GM13976 (cell line): ENCODE measurements at places on chromosomes 6 and 20.

DNA sequence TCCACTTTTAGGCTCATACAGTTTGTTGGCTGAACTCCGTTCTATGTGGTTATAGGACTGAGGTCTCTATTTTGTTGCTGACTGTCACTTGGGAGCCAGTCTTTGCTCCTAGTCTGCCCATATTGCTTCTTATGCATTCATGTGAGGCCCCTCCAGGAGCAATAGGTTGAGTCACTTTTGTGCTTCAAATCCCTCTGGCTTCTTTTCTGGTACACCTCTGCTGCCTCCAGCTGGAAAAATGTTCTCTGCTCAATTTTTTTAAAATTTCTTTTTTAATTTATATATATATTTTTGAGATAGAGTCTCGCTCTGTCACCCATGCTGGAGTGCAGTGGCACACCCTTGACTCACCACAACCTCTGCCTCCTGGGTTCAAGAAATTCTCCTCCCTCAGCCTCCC, 42.7 kb upstream of the NOX3 start:
- no peak for DNase-seq

DNA sequence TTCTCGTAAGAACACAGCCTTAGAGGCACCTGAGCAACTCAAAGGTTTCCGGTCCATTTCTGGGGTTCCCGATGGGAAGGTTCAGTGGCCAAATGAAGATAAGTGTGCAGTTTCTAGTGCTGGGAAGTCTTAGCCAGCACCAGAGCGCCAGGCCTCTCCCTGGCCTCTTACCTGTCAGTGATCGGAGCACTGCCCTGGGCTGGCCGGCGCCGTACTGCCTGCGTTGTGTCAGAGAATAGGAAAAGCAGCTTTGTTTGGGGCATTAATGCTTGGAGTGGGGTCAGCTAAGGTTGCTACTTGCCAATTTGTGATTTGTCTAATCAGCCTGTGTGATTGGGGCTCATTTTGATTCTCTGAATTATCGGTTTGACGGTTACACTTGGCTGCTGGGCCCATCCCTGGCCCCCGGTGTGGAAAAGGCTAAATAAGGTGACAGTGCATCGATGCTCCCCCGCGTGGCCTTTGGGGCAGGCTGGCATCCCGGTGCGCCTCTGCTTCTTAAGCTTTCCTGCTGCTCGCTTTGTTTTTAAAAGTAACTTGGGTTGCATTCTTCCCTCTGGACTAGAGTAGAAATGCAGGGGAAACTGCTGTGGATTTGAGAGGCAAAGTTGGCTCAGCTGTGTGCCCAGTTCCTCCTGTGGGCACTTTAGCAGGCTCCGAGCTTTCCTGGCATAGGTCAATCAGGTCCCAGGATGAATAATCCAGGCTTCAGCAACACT, 51.8 kb downstream of the TCP11 start:
- peak; percentile 15 for DNase-seq

- no peak for DNase-seq
Measured at GRCh38 chr20:49701241-49701790, 12.4 kb downstream of the B4GALT5 start.

DNA sequence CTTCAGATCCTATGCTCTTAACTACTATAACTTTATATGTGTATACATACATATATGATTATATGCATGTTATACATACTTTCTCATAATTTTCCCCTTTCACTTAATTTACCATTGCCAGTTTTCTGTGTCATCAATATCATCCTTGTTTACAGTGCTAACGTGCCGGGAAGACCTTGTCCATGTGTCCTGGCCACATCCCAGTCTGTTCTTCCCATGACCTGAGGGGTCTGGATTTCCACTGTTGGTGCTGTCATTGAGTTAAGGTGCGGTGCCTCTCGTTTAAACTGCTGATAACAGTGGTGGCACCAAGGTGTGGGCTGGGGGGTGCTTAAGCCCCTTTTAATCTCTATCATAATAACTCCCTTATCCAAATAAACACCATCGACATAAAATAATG, 8.5 kb upstream of the SDCBP2 start:
- DNase-seq, result no peak

GRCh38 chr6:53718597-53719460, 53.3 kb upstream of the KLHL31 start:
- peak; percentile 73 for DNase-seq

GRCh38 chr6:138492113-138492512, 7.2 kb downstream of the NHSL1 start:
- DNase-seq, result no peak

DNA sequence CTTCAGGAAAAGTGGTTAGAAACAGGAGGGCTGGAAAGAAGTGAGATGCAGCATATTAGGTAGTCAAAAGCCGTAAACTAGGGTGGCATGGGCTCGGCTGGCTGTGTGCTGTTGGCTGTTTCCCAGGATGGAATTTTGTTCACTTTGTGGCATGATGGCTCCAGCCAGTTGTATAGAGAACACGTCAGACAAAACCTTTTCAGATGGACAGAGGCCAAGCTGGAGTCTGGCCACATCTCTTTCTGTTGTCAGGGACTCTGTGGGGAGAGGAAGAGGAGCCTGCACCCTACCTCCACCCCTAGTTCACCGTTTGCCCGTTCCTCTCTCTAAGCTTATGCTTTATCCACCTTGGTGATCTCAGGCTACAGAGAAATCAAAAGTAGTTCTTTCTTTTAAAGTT, 22.0 kb downstream of the C6orf89 start:
- DNase-seq, result no peak

DNA sequence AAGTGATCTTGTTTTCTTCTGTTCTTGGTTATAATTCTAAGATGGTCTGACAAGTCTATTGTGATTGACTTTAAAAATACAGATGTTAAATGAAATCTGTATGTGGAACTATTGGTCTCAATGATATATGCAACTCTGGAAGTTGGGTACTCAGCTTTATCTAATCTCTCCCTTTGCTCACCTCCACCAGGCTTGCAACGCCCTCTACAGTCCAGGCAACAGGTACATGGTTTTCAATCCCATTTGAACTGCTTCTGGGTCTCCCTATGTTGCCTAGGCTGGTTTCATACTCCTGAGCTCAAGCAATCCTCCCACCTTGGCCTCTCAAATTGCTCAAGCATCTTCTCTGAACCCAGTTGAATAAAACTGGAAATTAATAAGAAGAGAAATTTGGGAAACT, 25.6 kb upstream of the HLA-DQB1 start:
- peak; percentile 45 for DNase-seq

- no peak for DNase-seq
Measured at GRCh38 chr6:39446909-39447308, 124.4 kb upstream of the KCNK16 start.

DNA sequence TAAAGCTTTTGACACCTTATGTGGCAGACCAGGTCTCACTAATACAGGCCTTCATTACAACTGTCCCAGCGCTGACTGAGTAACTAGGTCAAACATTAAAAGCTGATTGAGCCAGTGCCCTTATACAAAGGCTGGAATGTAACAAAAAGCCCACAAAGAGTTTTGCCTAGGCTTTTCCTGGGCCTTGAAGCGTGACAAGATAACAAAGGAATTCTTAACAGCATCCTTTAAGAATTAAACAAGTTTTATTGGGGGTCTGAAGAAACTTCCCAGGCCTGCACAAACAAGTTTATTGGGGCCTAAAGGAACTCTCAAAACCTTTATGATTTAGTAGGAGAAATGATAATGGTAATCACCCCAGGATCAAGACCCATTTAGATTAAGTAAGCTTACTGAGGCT, 267.6 kb upstream of the FAM83B start:
- no peak for DNase-seq

DNA sequence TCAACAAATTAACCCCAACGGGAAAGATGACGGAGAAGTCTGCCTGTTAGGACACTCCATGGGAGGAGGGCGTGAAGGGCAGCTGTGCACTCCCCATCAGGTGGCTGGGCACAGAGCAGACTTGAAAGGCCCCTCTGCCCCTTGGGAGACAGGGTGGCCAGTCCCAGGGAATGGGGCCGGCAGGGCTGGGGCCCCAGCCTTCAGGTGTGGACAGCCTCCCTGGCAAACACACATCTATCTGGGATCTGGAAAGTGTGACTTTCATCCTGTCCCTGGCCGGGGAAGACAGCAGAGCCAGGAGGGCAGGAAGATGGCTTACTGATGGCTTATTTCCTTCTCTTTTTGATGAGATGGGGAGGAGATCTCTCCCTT, 4.5 kb upstream of the FRMD1 start:
- no peak for DNase-seq

GRCh38 chr6:56638760-56639159, 3.9 kb downstream of the DST start:
- no peak for DNase-seq

GRCh38 chr6:1181939-1182605, 129.8 kb upstream of the FOXQ1 start:
- no peak for DNase-seq

GRCh38 chr6:72787391-72788031, 165.6 kb downstream of the KCNQ5 start:
- no peak for DNase-seq

GRCh38 chr20:35436177-35436573, 1.9 kb downstream of the GDF5 start:
- no peak for DNase-seq

DNA sequence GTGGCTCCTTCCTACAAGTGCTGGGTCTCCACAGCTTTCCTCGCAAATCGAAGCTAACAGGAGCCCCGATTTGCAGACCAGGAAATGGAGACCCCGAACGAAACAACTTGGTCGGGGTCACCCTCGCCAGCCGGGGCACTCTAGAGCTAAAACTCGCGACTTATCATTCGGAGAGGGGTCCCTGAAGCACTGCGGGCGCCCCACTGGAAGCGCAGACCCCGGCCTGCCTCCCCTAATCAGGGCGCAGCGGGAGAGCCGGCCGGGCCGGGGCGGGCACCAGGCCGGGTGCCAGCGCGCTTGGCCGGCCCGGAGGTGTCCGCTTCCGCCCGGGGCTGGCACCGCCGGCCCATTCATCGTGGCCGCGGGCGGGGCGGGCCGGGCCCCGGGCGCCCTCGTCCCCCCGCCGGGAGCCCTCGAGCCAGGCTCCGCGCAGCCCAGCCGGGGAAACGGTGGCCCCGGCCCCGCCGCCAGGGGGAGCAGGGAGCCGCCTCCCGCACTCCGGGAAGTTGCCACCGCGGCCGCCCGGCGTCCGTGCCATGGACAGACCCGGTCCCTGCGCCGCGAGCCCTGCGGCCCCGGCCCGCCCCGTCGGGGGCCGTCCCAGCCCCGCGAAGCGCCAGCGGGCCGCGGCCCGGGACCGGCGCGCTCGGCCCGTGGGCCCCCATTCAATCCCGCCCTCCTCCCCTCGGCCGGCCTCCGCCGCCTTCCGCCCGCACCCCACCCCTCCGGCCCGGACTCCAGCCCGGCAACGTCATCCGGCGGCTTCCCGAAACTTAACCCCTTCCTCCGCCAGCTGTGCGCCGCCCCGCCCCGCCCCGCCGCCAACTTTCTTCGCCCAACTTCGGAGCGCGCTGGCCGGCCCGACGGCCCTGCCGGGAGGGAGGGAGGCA, 961 bp downstream of the RRBP1 start:
- DNase-seq, result peak; percentile 92

GRCh38 chr20:60882836-60883235, 369.2 kb upstream of the CDH4 start:
- DNase-seq, result no peak

- no peak for DNase-seq
Measured at GRCh38 chr20:21933526-21933925, 228.1 kb downstream of the PAX1 start.

- DNase-seq, result no peak
Measured at GRCh38 chr6:167907837-167908681, 81.3 kb downstream of the AFDN start.

DNA sequence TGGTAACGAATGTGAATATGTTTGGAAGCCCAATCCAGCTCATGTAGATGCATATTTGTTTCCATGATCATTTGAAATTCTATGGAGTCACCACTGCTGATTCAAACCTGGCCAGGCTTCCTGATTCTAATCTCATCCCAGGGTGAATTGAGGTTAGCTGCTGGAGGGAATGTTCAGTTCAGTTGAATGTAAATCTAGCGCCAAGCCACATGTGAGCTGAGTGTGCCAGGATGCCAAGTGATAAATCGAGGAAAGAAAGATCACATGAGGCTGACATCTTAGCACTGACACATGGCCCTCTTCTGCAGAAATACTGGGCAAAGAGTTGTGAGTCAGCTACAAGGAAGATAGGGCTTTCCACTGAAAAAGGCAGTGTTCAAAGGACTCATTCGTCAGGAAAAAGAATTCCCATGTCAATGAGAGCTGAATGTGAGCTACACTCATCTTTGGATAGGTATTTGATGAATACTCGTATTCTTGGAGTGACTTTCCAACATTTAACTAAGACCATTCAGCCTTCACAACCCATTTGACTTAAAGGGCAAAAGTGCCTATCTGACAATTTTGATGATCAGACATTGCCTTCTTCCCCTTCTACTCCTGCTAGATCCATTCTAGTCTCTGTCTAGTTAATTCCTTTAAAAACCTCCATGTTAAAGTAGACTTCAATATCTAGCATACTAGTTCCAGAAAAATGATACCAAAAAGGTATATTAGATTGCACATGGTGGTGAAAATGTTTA, 172.1 kb downstream of the MTFR2 start:
- DNase-seq, result no peak

GRCh38 chr20:50144362-50144761, 9.2 kb downstream of the PEDS1 start:
- DNase-seq, result no peak

GRCh38 chr6:141848029-141848890, 284.5 kb upstream of the GJE1 start:
- no peak for DNase-seq

DNA sequence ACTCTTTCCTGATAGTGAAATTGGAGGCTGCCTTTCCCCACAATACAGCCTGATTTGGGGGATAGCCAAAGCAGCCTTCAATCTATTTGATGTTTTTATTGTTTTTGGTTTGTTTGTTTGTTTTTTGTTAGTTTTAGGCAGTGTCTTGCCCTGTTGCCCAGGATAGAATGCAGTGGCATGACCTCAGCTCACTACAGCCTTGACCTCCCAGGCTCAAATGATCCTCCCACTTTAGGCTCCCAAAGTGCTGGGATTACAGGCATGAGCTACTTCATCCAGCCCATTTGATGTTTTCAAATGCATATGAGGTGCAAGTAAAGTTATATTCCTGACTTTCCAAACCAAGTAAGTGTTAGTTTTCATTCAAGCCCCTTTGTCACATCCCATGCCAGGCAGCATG, 41.3 kb upstream of the SEC63 start:
- DNase-seq, result no peak

GRCh38 chr6:32882879-32883250, 28.9 kb downstream of the PSMB9 start:
- DNase-seq, result no peak

DNA sequence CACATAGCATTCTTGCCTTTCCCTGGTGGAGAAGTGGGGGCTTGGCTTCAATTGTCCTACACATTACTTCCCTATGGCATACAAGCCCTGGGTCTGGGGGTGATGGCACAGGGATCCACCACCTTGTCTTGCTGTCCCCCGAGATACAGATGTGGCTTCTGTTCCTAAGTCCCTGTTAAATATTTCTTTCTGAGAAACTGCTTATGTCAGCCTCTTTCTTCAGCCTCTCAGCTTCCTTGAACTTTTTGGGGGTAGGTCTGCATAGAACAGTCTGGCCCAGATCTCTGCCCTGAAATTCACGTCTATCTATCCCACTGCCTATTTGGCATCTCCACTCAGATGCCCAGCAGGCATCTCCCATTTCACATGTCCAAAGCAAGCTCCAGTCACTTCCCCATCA, 177.4 kb downstream of the SCP2D1 start:
- DNase-seq, result no peak

- DNase-seq, result no peak
Measured at GRCh38 chr6:11604215-11604614, 66.7 kb downstream of the TMEM170B start.
